ENCODE measurements at places on chromosomes 4 and X.

GRCh38 chrX:91414713-91415112, 19.9 kb upstream of the PABPC5 start:
- no peak for DNase-seq

DNA sequence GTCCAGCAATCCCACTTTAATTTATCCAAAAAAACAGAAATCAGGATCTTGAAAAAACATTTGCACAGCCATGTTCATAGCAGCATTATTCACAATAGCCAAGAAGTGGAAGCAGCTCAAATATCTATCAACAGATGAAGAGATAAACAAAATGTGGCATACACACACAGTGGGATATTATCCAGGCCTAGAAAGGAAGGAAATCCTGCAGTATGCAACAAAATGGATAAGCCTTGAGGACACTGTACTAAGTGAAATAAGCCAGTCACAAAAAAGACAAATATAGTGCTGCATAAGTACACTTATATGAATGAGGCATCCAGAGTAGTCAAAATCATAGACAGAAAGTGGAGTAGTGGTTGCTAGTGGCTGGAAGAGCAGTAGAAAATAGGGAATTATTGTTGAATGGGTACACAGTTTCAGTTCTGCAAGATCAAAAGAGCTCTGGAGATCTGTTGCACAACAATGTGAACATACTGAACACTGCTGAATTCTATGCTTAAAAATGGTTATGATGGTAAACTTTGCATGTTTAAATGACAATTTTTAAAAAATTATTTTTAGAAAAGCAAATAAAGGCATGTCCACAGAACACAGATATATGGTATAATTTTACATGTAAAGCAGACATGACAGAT, 25.6 kb downstream of the CHM start:
- DNase-seq, result no peak

- no peak for DNase-seq
Observed at GRCh38 chr4:123121241-123121907, 199.0 kb upstream of the NUDT6 start.

DNA sequence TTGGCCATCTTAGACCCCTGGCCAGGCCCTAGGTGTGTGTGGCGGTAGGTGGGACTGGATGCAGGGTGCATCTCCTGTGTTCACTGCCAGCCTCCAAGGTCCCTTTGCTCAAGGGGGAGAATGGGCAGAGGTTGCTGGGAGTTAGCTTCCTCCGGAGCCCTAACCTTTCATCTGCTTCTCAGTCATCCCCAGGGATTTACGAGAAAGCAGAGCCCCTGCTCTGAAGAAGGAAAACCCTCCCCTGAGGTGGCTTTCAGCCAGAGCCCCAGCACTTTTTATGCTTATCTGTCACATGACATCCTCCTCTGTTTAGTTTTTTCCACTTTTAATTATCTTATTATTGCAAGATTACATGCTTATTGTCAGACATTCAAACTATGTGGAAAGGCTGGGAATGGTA, 44.9 kb upstream of the DDX3X start:
- DNase-seq, result no peak

DNA sequence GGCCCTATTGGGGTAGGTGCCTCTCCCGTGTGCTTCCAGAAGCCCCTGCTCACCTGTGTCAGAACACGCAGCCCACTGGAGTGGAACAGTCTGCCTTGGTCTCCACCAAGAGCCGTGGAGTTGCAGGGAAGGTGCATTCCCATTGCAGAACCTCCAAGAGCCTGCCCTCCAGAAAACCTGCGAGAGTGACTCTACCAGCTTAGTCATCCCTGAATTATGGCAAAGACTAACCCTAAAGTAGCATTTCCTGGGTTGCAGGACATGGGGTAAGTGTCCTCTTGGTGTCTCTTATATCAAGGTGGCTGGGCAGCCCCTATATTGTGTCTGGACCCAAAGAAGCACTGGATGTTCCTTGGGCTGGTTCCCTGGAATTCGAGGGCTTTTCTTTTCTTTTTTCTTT, 224.6 kb downstream of the BCOR start:
- DNase-seq, result no peak

- DNase-seq, result peak; percentile 100
Observed at GRCh38 chr4:39181905-39182638, at the start of gene WDR19. WDR19 (plus strand) TSS chr4:39182529; CDS start chr4:39182558, 29 bp downstream.

- no peak for DNase-seq
Observed at GRCh38 chr4:140448162-140448561, 20.7 kb upstream of the CLGN start.

GRCh38 chr4:66294638-66295037, 624.3 kb upstream of the EPHA5 start:
- no peak for DNase-seq

- DNase-seq, result no peak
Observed at GRCh38 chr4:139441029-139441428, 12.9 kb upstream of the RAB33B start.

DNA sequence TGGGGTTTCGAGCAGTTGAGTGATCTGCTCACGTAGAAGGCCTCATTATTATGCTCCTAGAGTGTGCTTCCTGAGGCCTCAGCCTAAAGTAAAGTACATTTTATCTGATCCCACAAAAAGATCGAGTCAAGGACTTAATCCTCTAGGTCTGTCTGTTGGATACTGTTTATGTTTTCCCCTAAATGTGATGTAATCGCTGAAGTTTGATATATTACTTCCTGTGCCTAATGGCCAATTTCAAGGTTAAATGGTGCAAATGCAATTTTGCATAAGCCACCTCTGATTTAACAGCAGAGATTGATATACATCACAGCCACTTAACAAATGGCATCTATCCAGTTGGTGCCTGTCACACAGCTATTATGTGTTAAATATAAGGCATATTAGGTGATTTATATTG, 19.4 kb upstream of the SERTM2 start:
- no peak for DNase-seq

DNA sequence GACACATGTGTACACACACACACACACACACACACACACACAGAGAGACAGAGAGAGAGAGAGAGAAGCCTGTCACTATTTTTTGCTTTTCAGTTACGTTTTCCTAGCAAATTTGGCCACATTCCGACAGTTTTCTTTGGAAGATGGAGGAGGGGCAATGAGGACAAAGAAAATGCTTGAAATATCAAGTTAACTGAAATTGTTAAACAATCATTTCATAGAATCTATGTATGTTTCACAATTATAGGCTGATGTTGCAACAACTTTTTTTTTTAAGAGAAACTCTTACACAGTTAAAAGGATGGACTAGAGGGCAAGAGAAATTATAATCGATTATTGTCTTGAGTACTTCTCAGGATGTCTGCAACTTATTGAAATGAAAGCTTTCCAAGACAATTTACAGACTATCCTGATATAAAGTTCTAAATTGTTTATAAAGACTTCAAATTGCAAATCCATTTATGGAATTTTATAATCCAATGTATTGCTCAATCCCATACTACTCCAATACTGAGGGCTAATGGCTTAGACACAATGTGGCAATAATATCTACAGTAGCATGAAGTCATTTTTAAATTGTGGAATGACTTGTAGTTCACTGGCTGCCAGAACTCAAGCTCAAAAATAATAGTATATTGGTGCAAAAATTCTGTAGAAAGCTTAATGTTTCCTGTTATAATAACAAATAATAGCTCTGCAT, 647.0 kb upstream of the PCDH7 start:
- DNase-seq, result no peak

GRCh38 chr4:188194421-188194820, 55.2 kb downstream of the TRIML1 start:
- DNase-seq, result no peak

GRCh38 chr4:174757736-174758135, 71.3 kb downstream of the GLRA3 start:
- no peak for DNase-seq

DNA sequence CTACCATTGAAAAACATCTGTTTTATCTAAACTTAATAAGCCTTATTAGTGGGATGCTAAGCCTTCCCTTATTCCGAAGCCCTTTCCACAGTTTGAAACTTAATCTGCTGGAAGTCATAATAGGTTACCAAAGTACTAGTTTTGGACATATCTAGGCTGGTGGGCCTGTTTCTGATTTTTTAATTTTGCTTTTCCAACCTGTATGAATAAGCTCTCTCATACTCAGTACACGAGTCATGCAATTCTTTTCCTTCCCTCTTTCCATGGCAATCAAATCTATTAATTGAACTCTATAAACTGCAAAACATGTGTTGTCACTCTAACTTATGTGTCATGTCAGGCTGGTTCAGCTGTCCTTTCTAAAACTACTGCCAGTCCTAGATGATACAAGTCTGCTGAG, 91.0 kb downstream of the AMMECR1 start:
- DNase-seq, result no peak

DNA sequence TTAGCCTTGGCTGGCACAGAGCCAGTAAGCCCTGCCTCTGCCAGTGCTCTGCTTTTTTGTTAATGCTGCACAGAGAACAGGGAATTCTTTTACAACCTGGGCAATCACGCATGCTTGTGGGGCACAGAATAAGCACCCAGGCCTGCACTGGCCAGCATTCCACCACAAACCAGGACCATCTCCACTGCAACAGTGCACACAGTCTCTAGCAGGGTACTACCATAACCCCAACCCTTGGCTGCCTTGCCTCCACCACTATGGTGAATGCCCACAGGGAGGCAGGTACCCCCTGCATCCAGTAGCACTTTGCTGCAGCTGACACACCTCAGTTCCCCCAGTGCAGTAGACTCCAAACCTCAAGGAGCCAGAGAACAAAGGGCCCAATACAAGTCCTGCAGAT, 19.2 kb upstream of the FAAH2 start:
- DNase-seq, result no peak

GRCh38 chrX:44483965-44484606, 58.6 kb downstream of the FUNDC1 start:
- DNase-seq, result peak; percentile 71

- no peak for DNase-seq
Observed at GRCh38 chr4:13441506-13441905, 42.6 kb downstream of the RAB28 start.

- DNase-seq, result no peak
Observed at GRCh38 chrX:101619364-101619763, 1.6 kb upstream of the ARMCX6 start.

GRCh38 chr4:120517966-120518365, 404.6 kb downstream of the PRDM5 start:
- no peak for DNase-seq

DNA sequence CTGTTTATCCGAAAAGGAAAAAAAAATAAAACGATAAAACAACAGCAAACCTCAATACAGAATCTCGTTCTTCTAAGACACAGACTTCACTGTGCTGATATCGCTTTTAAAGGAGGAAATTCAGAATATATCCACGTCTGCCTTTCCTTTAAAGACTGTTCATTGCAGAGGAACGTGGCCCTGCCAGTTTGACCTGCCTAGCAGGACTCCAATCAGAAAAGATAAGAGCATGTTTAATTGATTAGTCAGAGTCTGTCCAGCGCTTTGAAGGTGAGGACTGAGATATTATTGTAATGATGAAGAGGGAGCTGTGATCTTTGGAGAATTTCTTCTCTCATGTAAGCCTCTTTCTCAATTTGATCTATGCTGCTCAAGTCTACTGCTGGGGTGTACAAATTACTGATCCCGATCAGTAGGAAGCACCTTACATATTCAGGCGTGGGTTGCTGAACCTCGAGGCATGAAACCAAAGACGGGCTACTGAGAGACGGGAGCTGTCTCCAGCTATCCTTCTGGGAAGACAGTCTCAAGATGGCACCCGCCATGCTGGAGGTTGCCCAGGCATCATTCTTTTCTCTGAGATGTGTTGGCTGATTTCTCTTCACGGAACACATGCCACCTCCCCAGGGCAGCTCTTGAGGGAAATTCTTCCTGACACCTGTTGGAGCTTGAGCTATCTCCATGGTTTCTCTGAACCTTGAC, 146.1 kb downstream of the SHOX start:
- no peak for DNase-seq
